Dermis blood vessel endothelial cell (primary cell): ENCODE measurements at places on chromosomes 16 and 17.

GRCh38 chr16:51607201-51607651 is 456.2 kb upstream of the SALL1 start:
- no peak for DNase-seq

DNA sequence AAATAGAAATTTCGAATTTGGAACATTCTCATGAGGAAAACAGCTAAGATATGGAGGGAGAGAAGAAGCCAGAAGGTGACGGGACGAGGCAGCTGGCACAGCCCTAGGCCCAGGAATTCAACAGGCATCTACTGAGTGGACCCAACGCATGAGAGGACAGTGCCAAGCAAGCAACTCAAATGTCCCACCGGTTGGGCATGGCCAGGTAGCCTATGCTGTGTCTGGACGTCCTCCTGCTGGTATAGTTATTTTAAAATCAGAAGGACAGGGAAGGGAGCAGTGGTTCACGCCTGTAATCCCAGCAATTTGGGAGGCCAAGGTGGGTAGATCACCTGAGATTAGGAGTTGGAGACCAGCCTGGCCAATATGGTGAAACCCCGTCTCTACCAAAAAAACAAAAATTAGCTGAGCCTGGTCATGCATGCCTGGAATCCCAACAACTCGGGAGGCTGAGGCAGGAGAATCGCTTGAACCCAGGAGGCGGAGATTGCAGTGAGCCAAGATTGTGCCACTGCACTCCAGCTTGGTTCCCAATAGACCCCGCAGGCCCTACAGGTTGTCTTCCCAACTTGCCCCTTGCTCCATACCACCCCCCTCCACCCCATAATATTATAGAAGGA is 2.0 kb downstream of the GH1 start:
- no peak for DNase-seq

- no peak for DNase-seq
Measured at GRCh38 chr17:68353111-68353521, 61.8 kb downstream of the ARSG start.

DNA sequence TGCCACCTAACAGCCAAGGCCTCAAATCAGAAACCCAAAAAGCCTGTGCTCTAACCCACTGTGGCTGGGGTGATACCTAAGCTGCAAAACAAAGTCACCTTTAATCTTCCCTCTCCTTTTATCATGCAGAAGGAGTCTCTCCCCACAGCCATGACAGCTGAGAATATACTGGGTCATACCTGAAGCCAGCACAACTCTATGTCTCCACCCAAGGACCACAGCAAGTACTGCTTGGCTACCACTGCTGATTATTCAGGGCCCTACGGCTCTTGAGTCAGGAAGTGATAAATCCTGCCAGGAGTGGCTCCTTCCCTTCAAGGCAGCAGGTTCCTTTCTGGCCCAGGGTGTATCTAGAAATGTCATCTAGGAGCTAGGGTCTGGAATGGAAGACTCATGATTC is 151.5 kb upstream of the TOM1L1 start:
- no peak for DNase-seq

DNA sequence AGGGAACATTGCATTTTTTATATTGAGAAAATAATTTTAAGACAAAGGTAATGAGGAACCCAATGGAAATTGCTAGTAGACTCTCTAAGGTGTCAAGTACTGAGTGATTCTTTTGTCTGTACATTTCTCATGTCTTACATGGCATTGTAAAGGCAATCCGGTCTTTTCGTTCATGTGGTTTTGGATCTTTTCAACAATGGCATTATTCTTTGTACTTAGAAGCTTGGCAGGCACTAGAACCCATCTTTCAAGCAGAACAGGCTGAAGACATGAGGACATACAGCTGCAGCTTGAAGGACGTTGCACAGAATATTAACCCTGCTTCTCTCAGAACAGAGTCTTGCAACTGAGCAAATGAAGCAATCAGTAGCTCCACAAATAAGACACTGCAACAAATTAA is 231.5 kb upstream of the ZFHX3 start:
- DNase-seq: no peak

DNA sequence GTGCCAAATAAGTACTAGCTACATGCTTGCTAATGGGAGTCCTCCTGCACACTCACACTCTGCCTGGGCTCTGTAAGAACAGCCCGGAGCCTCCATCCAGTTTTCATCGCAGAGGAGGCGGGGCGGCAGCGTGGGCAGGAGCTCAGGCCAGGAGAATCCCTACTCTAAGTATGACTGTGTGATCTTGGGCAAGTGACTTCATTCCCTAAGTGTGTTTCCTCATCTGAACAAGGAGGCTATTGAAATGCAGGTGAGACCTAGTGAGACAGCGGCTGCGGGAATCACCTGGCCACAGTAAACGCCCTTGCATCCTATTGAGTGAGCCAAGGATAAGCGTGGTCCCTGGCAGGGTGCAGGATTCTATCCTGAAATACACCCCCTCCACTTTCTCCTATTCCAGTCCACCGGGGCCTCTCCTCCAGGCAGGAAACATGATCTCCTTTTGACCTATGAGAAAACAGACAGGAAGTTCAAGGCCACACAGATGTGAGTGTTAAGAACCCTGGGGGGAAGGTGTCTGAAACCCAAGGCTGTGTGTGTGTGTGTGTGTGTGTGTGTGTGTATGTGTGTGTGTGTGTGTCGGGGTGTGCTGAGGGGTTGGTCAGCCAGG is 5.2 kb upstream of the RAI1 start:
- DNase-seq: peak; percentile 42

DNA sequence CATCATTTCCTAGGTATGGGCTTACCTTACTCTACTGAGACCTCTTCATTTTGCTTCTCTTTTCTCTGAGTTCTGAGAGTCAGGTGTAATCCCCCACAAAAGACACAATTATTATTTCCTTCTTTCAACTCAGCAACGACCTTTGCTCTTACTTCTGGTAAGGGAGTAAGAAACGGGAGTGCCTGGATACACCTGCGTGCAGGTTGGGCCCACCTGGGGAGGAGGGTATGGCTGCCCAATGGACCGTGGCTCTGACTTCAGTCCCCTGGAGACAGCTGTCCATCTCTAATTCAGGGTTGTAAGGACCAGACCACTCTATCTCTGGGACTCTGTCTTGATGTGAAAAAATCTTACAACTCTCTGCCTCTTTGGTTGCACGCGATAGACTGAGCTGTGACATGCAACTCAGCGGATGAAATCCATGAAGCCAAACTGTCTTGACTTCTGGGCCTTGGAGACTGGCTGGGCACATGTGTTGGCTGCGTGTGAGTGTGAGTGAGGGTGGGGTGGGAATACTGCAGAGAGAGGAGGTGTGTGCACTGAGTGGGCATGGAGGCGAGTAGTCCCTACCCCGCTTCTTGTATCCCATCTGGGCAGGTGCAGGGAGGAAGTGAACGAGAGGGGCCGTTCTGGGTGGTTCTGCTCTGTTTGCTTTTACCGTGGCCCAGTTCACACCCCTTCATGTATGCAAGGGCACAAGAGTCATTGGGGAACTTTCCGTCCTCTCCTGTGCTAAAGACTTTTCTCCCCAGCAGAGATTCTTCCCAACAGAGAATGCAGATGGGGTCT is 1.2 kb downstream of the TMEM238L start:
- DNase-seq: no peak

DNA sequence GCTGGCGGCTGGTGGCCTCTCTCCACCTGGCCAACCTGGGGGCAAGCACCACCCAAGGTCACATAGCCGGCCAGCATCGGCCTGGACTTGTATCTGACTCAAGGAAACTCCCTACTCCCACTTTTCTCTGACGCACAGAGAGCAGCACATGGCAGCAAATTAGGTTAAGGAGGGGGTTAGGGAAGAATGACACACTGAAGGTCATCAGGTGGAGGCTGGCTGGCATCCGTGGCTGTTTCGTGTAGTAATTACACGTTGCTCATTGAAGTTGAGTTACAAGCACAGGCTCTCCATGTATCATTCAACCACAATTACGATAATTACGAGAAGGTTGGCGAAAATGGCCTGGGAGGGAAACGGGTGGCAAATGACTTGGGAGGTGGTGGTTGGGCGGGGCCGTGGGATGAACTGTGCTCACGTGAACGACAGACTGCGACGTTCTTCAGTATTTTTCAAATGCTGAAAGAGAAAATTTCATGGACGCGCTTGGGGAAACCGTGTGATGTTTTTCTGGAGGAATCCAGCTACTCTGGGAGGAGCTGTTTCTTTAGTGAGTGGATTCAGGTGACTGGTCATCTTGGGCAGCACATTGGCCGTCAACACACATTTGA is 4.0 kb upstream of the METRNL start:
- DNase-seq: no peak

DNA sequence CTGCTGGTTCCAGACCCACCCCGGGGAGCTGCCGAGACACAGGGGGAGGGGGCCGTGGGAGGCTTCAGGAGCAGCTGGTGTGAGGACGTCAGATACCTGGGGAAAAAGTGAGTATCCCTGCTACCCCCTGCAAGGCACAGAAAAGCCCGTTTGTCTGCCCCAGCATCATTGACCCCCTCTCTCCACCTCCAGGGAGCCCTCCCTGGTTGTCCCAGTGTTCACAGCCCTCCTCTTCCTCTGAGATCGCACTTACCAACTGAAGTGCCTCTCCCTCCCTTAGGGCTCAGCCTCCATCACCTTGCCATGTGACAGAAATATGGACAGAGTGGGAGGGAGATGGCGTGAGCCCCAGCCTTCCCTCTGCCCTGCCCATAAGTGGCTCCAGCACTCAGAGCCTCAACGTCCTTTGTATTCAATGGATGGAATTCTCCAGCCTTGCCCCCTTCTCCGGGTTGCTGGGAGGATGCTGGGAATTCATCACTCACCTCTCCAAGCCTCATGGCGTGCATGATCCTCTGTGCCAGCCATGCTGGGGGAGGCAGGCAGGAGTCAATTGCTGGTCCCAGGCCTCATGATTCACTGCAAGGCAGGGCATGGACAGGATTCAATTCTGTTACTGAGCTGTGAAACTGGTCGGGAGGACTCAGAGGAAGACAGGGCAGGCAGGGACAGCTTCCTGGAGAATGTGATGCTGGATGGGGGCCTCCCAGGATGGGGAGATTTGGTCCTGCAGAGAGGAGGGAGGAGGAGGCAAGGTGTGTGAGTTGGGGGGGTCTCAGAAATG is 14.6 kb downstream of the SPNS3 start:
- no peak for DNase-seq

DNA sequence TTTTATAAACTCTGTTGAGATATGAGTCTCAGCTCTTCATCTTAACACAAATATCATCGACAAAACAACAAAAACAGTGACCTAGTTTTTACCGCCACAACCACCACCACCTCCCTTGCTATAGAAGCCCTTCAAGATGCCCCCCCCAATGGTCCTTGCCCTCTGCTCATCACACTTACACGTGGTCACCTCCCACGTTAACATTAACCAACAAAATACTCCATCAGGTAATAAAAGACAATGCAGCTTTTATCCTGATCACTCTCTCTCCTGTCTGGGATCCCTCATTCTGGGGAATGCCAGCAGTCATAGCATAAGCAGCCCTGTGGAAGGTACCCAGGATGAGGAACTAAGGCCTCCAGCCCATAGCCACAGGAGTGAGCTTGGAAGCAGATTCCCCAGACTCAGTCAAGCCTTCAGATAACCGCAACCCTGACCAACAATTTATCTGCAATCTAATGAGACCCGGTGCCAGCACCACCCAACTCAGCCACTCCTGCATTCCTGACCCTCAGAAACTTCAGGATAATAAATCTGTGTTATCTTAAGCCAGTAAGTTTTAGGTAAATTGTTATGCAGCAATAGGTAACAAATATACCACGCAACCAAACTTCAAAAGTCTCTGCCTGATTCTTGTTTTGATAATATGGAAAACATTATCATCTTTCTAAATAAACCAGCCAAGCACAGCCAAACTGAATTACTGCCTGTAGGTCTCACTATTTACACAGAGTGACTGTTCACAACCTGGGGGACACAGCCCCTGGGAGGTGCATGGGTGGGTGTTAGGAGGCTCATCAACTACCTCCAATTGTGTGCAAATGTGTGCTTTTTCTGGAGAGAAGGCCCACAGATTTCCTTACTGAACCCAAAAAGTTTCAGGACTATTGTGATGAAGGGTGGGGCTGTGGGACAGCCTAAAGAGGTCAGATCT is 6.1 kb downstream of the PECAM1 start:
- no peak for DNase-seq

- no peak for DNase-seq
Measured at GRCh38 chr16:55169780-55170179, 154.2 kb upstream of the IRX6 start.

DNA sequence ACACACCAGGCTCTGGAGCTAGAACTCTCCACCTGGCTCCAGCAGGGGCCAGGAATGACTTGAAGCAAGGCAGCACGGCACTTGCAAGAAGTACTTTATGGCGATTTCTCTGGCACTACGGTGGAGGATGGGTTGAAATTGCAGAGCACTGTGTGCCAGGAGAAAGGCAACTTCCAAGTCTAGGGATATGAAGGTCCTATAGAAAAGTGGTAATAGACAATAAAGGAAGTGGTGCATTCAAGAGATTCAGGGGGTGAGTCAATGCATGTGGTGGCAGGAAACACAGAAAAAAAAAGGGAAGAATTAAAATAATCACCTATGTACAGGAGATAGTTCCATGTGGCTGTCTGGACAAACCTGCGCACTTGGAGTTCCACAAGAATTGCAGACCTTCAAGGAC is 240.3 kb upstream of the DYNLRB2 start:
- DNase-seq: no peak

DNA sequence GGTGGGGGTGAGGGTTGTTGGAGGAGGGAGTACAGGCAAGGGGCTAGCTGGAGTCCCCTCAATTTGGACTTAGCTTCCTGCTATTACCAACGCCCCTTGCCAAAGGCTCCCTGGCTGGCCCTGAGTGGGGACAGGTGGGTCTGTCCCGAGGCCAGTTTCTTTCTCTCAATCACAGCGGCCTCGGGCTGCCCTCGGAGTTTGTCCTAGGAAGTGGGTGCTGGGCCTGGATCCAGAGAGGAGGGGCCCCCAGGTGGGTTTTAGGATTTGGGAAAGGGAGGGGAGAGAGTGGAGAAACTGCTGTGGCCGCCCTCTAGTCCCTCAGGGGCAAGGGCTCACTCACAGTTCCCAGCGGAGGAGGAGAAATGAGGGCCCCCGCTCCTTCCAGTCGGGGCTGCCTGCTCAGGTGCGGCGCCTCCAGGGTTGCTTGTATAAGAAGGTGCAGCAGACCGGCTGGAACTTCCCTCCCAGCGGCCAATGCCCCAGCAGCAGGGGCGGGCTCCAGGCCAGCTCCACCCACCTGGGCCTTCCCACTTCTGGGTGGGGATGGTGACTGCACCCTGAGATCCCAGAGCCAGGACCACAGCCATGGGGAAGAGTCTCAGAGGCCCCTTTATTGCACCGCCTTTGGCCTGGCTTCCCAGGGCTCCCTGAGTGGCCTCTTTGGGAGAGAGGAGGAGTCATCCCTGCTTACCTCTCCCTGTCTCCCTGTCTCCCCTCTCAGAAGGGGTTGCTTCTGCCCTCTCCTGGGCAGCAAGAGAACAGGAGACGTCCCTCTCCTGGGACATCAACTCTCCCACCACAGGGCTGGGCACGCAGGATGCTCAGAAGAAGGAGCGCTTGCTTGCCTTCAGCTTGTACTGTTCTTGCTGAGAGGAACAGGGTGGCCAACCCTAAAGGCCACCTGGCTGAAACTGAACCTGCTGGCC is 112.0 kb upstream of the SMURF2 start:
- peak; percentile 60 for DNase-seq

- DNase-seq: peak; percentile 90
Measured at GRCh38 chr17:65604070-65604469, 42.6 kb upstream of the AXIN2 start.
